Stimulated activated CD4-positive, alpha-beta T cell treated with anti-CD3 and anti-CD28 coated beads, TNF-alpha, amount 100 ng/mL, for 48 hours (primary cell): ENCODE measurements at places on chromosomes 2 and 18.

- no peak for DNase-seq
These were observed 60.6 kb downstream of the CTIF start for GRCh38 chr18:48599391-48599790.

- DNase-seq = no peak
These were observed 470.8 kb downstream of the RIT2 start for GRCh38 chr18:42644729-42645131.

- no peak for DNase-seq
These were observed 164.8 kb downstream of the MYCN start for GRCh38 chr2:16104949-16105668.

DNA sequence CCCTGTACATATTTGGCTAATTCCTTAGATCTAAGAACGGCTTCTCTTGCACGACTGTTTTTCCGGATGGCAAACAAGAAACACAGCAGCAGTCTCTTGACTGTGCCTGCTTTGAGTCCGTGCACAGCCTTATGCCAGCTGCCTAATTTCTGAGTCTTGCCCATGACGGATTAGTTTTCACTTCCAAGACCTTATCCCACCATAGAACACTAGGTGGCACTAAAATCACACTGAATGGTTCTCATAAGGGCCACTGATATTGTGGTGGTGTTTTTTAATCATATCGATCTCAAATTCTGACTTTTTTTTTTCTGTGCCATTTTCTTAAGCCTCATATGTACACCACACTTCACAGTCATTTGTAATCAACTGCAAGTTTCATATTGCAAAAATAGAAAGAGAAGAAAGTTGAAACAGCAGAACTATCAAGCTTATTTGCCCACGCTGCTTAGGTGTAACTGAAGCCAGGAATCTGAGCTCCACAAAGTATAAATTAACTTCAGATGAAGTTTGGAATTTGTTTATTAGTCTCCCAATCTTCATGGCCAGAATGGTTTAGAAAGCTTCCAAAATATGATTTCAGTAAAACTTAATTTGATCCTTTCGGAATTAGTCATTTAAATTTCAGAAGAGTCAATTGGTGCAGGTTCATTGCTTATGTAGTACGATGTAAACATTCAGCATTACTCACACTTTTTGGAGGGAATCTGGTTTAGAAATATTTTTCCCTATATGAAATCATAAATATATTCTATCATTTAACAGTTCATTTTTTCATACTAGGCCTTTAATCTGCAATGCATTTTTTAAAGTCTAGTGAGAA, 45.5 kb upstream of the SCN7A start:
- no peak for DNase-seq

GRCh38 chr18:58670404-58671110, 708 bp upstream of the MALT1 start:
- no peak for DNase-seq

GRCh38 chr2:627926-628560, 49.2 kb downstream of the TMEM18 start:
- no peak for DNase-seq

DNA sequence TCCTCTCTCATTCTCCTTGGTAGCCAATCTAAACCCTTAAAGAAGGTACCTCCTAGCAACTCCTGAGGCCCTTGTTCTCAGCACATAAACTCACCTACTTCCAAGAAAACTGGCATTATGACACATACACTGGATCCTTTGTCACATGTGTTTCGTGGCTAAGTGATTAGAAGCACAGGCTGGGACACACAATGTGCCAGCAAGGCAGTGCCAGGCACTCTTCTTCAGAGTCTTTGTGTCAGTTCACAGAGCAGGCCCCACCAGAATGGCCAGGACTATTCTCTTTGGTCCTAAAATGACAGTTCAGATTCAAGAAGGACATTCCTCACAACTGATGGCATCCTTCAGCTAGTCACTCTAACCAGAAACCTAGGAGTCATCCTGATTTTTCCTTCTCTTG, 40.3 kb downstream of the SMC6 start:
- DNase-seq = no peak

GRCh38 chr2:127384529-127384928, 3.2 kb downstream of the MAP3K2 start:
- DNase-seq = no peak

- DNase-seq = no peak
These were observed 19.0 kb downstream of the DYNC1I2 start for GRCh38 chr2:171706152-171706803.

GRCh38 chr2:236855866-236856847, 229.5 kb upstream of the COPS8 start:
- no peak for DNase-seq

DNA sequence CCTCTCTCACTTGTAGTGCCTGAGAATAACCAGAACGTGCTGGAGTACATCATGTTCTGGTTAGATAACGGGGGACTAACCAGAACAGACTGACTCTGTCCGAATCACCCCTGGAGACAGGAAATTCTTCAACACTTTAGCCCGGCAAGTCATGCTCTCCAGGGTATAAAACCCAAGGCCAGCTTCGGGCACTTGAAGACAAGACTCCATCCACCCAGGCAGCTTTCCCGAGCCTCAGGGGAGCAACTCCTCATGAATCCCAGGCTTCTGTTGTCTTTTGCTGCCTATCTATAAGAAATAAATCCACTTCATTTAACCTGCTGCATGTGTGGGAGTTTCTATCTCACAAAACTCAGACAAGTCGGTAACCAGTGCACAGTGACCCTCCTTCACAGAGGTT, 99.6 kb downstream of the KCNF1 start:
- DNase-seq = no peak

GRCh38 chr18:31598021-31598805, 6.5 kb downstream of the TTR start:
- no peak for DNase-seq

DNA sequence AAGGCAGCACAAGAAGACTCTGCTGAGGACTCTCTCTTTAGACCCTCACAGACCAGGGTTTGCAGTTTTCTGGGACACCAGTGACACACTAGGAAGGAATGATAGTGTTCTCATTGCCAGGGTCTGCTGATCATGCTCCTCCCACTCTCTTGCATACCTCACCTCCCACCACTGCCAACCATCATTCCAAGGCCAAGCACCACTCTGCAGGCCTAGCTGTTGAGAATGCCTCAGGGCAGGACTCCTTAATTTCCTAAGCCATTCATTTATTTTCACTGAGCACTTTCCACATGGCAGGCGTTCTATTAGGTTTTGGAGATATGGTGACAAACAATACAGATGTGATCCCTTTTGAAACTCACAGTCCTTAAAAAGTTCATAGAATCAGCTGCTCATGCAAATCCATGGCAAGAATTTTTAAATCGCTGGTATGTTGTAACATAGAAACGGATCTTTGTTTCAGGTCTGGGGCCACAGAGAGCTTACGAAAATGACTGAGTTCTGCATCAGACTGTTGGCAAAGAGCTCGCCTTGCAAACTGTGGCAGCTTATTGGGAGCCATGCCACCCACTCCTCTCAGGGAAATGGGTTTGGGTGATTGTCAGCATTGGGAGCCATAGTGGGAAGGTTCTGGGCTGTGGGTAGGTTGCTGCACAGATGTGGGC, 78.5 kb downstream of the XDH start:
- DNase-seq = no peak

GRCh38 chr2:112143150-112143549, 5.0 kb downstream of the FBLN7 start:
- no peak for DNase-seq

GRCh38 chr18:35027206-35027605, 14.0 kb upstream of the MAPRE2 start:
- no peak for DNase-seq

- DNase-seq = no peak
These were observed 364.6 kb downstream of the LRP1B start for GRCh38 chr2:141766225-141766624.

DNA sequence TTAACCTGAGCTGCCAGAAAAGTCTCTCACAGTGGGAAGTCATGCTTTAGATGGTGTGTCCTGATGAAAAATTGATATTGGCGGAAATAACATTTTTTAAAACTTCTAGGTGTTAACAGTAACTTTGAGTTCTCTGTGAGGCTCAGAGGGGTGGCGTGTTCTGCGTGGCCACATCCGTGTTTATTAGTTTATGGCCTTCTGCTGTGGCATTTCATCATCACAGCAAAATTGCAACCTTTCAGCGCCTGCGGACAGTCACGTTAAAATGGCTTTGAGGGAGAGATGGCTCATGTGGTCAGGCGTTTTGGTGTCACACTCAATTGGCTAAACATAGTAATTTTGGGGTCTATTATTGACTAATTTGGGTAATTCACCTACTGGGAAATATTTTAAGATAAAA, 42.4 kb downstream of the KLHL29 start:
- DNase-seq = no peak

GRCh38 chr18:47750889-47751423, 179.5 kb downstream of the SMAD2 start:
- no peak for DNase-seq

GRCh38 chr18:65859075-65859474, 108.3 kb downstream of the CDH7 start:
- DNase-seq = no peak

DNA sequence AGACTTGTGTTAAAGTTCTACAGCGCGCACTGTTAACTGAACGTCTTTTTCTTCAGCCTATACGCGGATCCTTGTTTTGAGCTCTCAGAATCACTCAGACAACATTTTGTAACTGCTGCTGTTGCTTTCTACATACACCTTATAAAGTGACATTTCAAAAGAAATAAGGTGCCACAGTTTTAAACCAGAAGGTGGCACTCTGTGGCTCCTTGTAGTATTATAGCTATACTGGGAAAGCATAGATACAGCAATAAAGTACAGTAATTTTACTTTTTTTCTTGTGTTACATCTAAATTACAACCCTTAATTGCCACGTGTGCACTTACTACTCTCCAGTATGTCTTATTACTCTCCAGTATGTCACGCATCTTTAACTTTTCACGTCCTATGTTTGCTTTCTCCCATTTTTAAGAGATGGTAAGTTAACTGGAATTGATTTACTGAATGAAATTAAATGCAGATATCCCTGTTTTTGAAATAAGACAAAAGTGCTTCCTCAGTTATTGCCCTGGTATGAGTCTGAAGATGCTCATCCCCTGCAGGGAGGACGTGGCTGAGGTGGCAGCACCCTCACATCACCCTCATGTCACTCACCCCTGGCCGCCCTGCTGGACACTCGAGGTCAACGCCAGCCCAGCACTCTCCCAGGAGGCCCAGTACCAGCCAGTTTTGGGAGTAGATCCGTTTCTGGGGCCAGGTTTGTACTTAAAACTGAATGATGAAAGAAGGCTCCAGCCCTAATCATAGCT, 37.8 kb downstream of the GORASP2 start:
- DNase-seq = no peak

DNA sequence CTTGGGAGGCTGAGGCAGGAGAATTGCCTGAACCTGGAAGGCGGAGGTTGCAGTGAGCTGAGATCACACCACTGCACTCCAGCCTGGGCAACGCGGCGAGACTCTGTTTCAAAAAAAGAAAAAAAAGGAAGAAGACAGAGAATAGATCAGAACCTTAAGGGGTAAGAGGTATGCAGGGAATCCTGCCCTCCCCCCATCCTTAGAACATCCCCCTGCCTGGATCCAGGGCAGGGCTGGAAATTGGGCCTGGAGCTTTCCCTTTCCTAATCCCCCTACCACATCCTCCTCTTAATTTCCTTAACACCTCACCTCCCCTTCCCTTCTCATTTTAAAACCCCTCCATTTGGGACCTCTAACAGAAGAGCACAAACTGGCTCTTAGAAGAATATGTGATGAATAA, 56.5 kb downstream of the RNU4ATAC start:
- no peak for DNase-seq

GRCh38 chr2:65499216-65499615, 66.8 kb upstream of the SPRED2 start:
- no peak for DNase-seq

DNA sequence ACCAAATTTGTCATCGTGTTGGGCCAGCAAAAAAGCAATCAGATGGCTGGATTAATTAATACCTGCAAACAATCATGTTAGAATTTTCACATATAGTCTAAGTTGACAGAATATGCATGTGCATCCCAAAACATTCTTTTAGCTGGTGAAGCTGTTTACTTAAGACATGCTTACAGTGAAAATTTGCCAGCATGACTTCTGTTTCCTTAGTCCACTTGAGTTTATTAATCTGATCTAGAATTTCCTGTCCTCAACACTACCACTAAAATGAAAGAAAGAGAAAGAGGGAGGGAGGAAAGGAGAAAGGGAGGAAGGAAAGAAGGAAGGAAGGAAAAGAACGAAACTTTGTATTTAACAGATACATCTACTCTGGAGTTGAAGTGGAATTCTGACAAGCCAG, 2109.9 kb upstream of the PIK3C3 start:
- no peak for DNase-seq

DNA sequence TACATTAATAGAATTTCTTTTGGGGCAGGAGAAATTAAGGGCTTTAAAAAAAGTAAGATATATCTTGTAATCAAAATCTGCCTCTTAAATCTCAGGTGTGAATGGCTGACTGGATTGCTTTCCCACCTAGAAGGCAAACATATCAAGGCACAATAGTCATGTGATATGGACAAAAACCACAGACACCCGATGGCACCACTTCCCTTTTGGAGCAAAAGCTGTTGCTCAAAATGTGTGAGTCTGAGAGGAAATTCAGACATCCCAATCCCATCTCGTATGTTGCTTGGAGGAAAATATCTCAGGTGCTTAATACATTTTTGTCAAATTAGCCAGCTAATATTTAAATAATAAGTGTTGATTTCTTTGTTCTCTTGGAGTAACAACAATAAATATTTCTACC, 120.7 kb downstream of the KCNF1 start:
- no peak for DNase-seq

DNA sequence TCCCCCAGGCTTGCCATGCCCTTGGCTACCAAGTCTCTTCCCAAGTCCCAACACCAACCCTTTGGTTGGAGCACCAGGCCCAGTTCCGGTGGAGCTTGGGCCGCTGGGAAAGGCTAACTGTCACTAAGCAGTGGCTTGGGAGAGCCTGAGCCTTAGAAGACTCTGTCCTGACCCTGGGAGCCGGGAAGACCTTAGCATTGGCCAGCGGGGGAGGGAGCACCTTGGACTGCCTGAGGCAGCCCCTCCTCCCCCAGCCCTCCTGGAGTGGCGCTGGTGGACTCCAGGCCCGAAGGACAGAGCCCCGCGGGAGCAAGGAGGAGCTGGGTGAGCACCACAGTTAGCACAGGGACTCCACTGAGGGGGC, 62.5 kb upstream of the POMC start:
- DNase-seq = no peak

DNA sequence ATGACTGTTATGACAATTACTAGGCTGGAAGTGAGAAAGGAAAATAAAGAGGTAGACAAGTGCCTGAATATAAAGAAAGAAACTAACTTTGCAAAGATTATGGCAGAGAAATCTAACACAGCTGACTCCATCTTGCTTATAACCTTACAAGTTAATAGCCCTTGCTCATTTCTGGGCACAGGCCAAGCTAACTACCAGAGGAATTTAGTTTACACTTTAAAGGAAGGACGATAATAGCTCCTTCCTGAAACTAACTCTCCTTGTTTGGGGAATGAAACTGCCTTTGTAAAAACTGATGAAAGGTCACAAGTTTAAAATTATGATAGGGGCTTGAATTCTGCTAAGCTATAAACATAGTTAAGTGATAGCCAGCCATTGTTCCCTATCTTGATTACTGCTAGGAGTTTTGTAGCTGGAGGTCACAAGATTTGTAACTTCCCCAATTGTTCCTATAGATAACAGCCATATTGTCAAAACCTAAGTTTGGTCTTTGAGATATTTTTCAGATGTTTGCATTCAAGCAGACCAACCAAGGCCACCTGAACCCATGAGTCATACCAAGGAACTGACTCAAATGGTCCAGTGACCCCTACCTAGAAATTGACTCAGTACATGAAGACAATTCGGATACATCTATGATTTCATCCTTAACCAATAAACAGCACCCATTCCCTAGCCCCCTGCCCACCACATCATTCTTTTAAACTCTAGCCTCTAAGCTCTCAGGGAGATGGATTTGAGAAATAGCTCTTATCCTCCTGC, 209.2 kb upstream of the LRATD1 start:
- no peak for DNase-seq
